ENCODE measurements at places on chromosomes 1 and 21. TPM values are rescaled to one million over a fixed set of nuclear protein-coding genes. Genes with fewer than 3 reads are reported as not detected.

LRRIQ3 gene
- 0.95 TPM for total RNA-seq

- DNase-seq, result no peak
Observed at GRCh38 chr1:89466307-89466930, 58.2 kb upstream of the LRRC8B start.

GRCh38 chr21:30486180-30486579 is 1.1 kb downstream of the KRTAP19-2 start:
- DNase-seq, result no peak

DNA sequence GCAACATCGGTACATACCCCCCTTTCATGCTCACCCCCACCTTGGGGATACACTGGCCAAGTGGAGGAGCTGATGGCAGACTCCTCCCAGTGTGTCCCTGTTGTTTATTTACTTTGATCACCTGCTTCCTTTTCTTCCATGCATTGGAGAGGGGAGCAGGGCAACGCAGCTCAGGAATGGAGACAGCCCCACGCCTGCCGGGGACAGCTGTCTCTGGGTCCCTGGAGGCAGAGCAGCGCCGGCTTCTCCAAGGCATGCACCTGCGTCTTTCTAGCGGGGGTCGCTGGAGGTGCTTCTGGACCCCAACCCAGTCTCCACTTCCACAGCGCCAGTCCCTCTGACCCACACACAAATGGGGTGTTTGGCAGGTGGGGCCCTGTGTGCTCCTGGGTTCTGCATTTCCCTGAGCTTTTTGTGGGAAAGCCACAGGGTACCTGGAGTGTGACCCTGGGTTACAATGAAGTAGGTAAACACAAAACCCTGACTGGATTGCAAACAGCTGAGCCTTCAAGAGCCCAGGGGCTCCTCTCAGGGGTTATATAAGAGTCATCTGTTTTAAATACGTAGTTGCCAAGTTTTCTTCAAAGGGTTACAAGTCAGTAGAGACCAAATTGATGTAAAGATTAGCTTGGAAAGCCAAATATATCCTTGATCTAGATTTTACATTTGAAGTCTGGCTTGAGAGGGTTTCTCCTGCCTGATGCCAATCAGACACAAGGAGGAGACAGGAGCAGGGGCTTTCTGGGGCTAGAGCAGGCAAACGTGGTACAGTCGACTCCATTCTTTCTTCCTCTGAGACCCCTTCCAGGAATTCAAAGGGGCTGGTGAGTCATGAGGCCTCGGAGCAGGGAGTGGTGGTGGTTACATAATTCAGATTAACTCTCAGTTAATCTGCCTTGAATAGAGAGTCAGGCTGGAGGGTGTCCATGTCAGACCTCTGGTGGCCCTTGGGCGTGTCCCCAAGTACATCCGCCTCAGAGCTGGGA is 4.5 kb downstream of the AJAP1 start:
- DNase-seq, result no peak

DNA sequence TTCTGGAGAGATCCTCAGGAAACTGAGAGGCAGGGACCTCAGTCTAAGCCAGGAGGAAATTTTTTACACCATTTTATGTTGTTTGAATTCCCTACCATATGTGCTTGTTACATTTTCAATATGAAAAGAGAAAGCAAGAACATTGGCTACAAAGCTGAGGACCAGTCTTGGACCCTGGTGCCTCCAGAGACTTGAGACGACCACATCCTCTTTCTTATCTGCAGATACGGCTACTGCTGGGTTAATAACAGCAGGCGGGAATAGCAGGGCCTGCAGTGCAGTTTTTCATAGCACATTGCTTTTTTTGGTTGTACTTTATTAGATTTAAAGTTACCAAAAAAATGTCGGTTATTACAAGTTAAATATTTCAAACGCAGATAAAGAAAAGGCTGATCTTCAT is 3.9 kb downstream of the KDM4A start:
- no peak for DNase-seq

ZNF691 gene
- total RNA-seq, result 10.6 TPM

GRCh38 chr1:118335331-118335732 is 150.3 kb upstream of the SPAG17 start:
- no peak for DNase-seq

- DNase-seq, result no peak
Observed at GRCh38 chr21:33330726-33331125, 6.0 kb downstream of the IFNAR1 start.

DNA sequence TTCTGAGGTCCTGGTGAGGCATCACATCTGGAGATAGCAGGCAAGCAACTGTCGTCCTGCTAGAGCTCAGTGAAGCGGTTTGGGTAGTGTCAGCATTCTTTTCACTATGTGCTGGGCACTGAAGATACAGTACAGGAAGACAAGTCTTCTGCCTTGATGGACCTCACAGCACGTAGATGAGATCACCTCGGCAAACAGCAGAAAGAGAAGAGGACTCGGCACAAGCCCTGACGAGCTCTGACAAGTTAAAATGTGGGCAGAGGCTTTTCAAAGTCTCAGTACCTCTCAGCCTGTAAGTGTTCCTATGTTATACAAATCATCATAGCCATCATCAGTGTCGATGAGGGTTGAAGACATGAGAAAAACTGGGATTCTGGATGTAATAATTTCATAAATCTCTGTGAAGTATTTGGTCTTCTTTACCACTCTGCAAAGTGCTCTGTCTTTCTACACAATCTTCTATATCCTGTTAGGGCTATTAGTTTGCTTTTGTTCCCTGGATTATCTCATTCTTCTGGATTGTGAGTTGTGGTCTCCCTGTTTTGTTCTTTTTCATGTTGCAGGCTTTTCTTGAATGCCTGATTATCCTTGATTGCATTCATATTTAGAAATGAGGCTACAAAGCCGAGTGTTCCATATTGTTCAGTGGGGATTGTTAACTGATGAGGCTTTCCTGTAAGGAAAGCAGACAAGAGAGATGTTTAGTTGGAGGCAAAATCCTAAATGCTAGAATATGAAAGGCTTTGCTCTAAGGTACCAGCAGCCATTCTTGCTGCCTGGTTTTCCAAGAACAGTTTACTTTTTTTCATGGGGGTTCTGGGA is 24.2 kb downstream of the MAEL start:
- DNase-seq, result no peak

- peak; percentile 33 for DNase-seq
Observed at GRCh38 chr1:199113265-199113869, 474.5 kb downstream of the PTPRC start.

GRCh38 chr1:1333551-1334241 is 2.6 kb downstream of the TAS1R3 start:
- no peak for DNase-seq

PKLR gene
- 1.7 TPM for total RNA-seq

DNA sequence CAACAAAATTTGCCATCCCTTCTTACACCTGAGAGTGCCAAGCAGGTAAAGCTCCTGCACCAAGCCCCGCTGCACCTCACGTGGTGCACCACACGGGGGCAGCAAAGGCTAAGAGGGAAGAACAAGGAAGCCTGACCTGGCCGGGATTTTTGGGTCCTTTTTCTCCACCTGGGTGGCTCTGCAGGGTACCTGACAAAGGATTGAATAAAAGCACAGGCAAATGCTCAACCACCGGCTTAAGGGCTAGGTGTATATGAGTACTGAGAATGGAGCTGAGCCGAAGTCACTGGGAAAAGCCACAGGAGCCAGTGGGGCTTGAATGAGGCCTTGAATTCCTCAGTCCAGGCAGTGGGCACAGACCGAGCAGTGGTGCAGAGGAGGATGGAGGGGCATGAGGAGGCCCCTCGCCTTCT is 36.4 kb downstream of the ZNF697 start:
- DNase-seq, result peak; percentile 67

DNA sequence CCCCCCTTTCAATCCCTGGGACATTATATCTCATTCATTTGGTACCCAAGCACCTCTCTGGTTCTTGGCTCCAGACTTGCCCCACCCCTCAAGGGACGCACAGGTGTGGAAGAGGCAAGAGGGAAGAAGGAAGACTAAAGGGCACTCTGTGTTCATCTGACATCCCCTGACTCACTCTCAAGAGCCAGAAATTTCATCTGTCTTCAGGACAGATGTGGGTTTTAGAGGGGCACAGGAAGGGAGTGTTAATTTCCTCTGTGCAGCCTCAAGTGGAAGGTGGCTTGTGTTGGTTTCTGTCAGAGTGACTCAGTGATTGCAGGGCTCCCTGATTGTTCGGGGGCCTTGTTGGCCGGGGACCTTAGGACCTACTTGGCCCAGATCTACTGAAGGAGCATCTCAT is 2.4 kb downstream of the C2CD4D start:
- no peak for DNase-seq

TFF2 gene
- total RNA-seq, result 115 TPM

- no peak for DNase-seq
Observed at GRCh38 chr1:70146488-70146887, 58.9 kb downstream of the LRRC40 start.

STMN1 gene
- 48.7 TPM for total RNA-seq

GRCh38 chr1:173871091-173871490 is 2.9 kb downstream of the ZBTB37 start:
- DNase-seq, result no peak

GRCh38 chr21:31158789-31159581 is 120.7 kb upstream of the KRTAP19-8 start:
- no peak for DNase-seq

DDI2 gene
- total RNA-seq, result 45.2 TPM

DNA sequence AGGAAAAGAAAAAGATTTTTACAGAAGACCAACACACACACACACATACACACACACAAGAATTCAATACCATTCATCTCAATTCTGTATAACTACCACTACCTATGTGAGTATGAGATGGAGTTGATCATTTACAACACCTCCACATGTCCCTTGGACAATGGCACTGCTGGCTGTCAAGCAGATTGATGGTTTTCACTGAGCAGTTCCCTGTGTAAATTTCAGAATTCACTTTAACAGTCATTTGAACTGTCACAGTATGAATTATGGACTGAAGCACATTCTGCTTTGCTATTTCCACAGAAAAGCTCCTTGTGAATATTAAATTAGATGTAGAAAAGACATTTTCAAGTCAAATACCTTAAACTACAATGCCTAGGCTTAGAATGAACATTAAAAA is 14.3 kb downstream of the KCNT2 start:
- no peak for DNase-seq

DNA sequence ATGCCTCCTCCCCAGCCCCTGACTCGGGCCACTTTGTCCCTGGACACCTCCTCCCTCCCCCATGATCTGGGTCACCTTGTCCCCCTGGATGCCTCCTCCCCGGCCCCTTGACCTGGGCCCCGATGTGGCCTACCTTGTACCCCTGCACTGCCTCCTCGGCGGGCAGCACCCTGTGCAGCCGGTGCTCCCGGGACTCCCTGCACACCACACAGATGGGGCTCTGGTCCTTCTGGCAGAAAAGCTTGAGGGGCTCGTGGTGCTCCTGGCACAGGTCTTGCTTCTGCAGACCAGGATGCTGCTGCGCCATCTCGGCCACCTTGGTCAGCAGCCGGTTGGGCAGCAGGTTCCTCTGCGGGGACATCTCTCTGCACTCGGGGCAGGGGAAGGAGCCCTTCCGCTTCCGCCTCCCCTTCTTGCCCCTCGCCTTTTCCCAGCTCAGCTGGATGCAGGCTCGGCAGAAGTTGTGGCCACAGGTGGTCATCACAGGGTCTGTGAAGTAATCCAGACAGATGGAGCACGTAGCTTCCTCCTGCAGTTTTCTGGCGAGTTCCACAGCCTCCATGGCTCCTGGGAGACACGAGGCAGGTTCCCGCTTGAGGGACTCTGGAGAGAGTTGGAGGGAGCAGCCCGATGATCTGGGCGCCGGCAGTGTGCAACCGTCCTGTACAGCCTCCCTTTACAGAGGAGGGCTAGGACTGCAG is 2.0 kb downstream of the TRIM17 start:
- DNase-seq, result no peak

RXRG gene
- total RNA-seq, result 1.0 TPM

ZNF678 gene
- 10.8 TPM for total RNA-seq

KRTAP11-1 gene
- total RNA-seq, result 0.23 TPM

PDE4B gene
- 5.2 TPM for total RNA-seq

- DNase-seq, result no peak
Observed at GRCh38 chr1:160868141-160868540, 5.5 kb upstream of the CD244 start.

SLC6A17 gene
- 0.35 TPM for total RNA-seq

GRCh38 chr1:177789956-177790355 is 179.9 kb downstream of the SEC16B start:
- DNase-seq, result no peak

DNA sequence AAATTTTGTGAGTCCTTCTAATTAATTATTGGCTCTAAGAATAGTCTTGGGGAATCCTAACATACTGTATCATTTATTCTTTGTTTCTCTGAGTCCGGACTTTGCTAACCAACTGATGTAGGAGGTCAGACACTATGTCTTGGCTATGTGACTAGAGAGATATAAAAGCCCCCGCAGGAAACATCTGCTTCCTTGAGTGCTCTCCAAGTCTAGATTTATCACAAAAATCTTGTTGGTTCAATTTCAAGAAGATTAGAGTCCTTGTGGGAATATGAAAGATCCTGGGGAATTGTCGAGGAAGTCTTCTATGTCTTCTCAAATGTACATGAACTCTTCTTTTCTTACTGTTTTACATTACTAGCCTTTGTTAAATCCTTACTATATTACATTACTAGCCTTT is 1712.5 kb downstream of the NCAM2 start:
- no peak for DNase-seq

GRCh38 chr1:163410073-163410999 is 88.6 kb downstream of the NUF2 start:
- peak; percentile 36 for DNase-seq

DNA sequence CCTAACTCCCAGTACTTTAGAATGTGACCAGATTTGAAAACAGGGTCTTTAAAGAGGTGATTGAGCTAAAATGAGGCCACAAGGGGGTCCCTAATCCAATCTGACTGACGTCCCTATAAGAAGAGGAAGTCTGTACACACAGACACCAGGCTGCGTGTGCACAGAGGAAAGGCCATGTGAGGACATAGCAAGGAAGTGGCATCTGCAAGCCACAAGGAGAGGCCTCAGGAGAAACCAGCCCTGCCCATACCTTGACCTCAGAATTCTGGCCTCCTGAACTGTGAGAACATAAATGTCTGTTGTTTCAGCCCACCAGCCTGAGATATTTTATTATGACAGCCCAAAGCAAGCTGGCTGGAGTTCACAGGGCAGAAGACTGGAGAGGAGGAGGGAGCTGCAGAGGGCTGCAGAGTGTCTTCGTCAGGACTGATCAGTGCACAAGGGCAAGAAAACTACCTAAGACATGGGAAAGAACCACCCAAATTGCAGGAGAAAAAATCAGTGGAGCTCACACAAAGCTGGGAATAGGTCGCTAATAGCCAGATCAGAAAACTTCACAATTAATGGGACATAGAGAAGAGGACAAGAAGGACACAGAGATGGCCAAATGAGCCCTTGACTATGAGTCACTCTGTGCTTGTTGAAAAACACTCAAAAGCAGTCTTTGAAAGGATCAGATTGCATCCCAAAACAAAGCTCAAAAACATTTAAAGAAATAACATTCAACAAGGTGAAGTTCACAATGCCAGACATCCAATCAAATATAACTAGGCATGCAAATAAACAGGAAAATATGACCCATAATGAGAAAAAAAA is 14.1 kb upstream of the WNT9A start:
- no peak for DNase-seq
